ENCODE measurements at places on chromosomes 16 and 17. TPM values are rescaled to one million over a fixed set of nuclear protein-coding genes. Genes with fewer than 3 reads are reported as not detected.

The PRCD gene
- 11.6 TPM for total RNA-seq

DNA sequence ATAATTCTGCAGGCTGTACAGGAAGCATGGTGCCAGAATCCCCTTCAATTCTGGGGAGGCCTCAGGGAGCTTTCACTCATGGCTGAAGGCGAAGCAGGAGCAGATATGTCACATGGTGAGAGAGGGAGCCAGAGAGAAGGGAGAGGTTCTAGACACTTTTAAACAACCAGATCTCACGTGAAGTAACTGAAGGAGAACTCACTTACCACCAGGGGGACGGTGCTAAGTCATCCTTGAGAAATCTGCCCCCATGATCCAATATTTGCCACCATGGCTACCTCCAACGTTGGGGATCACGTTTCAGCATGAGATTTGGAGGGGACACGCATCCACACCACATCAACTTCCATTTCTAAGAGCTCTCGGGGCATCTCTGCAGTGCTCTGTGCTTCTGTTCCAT lies 37.4 kb upstream of the GNA13 start:
- no peak for DNase-seq

The SNAI3 gene
- 1.1 TPM for total RNA-seq

- no peak for DNase-seq
These were observed 22.8 kb downstream of the NLRC3 start for GRCh38 chr16:3554351-3554928.

DNA sequence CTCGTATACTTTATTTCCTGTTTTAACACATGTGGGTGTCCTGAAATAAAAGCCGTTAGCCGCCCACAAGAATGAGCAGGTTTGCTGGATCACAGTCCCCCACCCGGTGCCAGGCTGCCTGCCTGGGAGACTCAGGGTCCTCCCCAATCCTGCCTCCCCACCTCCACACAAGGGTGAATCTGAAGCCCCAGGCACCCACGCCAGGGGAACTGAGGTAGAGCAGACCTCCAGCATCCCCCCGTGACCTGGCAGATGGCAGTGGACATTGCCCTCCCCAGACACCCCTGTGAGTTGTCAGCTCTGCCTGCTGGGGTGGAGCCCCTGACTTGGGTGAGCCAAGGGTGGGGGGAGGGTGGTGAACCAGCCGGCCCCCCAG lies 114.8 kb downstream of the METRNL start:
- no peak for DNase-seq

DNA sequence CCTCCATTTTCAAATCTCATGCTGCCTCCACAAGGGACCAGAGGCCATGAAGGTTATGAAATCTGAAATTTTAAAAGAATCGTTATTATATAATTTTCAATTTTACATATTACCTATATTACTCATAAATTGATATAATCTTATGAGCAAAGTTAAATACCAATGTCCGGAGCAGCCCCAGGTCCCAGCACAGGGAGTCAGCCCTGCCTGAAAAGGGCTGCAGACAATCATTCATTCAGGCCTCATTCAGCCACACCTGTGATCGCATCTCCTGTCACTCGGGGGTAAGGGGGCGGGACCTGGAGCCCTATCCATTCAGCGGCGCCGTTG lies 172.5 kb downstream of the AHSP start:
- DNase-seq: no peak

The ASIC2 gene
- not detected for total RNA-seq

- peak; percentile 68 for DNase-seq
These were observed 22.7 kb upstream of the PPM1D start for GRCh38 chr17:60577147-60577915.

The ACOX1 gene
- total RNA-seq: 56.9 TPM

DNA sequence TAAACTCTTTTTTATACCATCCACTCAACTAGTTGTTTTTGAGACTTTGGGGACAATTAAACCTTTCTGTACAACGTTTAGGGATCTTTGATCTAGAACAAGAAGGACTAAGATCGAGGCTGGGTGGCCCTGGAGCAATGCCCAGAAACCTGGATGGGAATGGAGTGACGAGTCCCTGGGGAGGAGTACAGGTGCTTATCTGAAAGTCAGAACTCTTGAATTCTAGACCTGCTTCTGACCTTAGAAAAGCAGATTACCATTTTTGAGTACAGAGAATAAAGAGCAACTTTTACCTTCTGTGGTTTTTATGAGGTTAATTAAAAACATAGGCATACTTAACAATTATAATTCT lies 17.8 kb downstream of the UBE2Z start:
- DNase-seq: no peak

GRCh38 chr16:66926961-66927436 lies 1.7 kb upstream of the RRAD start:
- peak; percentile 74 for DNase-seq

The TERB1 gene
- not detected for total RNA-seq

GRCh38 chr16:86968866-86969265 lies 348.3 kb downstream of the C16orf95 start:
- no peak for DNase-seq

The HOXB13 gene
- total RNA-seq: not detected

GRCh38 chr17:11241611-11242226 lies 706 bp downstream of the SHISA6 start:
- DNase-seq: peak; percentile 47

The KRT33A gene
- total RNA-seq: not detected

DNA sequence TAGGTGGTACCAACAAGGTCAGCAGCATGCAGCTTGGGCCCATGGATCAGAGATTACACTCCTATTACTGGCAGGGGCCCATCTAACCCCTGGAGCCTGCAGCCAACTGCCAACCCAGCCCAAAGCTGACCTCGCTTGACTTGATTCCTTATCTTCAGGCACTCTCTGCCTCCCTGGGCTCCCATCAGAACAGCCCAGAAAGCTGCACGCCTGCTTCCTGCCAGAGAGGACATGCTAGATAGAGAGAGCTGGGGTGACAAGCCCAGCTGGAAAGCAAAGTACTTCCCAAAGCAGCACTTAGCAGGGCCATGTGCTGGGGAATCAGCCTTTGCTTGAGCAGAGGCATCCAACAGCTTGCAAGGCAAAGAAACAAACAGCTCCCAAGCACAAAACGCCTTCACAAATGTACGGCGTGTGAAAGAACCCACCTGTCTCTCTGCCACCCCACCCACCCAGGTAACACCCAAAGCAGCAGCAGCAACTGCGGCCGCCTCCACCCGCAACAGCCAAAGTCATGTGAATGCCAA lies 74.2 kb upstream of the NLK start:
- DNase-seq: peak; percentile 70

The RPL26 gene
- 1,038 TPM for total RNA-seq

GRCh38 chr17:76270127-76270592 lies 5.0 kb downstream of the UBALD2 start:
- DNase-seq: peak; percentile 47

DNA sequence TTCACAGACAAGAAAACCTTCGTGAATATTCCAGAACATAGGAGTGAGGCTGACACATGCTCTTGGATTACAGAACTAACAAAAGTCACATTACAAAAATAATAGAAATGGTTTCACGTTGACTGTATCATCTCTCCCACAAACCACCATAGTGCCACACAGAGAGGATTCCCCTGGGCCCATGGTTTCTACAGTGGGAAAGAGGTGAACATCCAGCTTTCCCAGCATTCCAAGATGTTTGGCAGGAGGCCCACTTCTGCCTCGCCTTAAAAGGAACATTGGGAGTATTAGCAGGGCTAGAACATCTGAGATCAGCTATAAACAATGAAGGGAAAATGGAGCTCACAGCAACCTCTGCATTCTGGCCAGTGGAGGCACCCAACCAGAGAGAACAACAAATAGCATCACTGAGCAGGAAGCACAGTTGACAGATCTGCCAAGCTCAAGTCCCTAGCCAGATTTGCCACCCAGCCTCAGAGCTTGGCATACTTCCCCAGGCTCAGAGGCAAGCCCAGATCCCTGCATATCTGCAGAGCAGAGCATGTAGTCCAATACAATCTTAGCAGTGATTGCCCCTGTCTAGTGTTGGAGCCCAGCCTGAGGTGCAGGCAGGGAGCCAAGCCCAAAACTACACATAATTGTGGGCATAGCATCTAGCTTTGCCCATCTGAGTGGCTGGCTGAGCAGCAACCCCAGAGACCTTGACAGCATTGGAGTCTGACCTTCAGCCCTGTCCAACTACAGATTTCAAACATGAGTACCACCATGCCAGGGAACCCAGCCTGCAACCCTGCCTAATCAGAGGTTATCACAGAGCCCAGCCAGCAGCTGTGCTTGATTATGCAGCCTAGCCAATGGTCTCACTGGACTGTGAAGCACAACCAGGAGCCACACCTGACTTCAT lies 260.4 kb downstream of the CEP112 start:
- DNase-seq: no peak

DNA sequence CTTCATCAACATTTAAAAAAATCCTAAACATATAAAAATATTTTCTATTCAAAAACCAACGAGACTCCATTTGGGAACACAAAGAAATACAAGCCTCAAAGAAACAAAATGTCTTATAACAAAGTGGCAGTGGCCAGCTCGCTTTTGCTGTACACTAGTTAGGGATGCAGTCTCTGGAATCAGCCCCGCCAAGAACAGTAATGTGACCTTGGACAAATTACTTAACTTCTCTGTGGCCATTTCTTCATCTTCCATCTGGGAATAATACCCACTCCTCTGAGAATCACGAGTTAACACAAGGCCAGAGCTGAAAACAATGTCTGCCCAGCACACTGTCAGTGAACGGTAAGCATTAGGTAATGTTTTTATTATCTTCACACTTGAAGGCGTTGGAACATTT lies 5.6 kb downstream of the STAT5B start:
- no peak for DNase-seq

The LRRC75A gene
- total RNA-seq: 1.2 TPM

DNA sequence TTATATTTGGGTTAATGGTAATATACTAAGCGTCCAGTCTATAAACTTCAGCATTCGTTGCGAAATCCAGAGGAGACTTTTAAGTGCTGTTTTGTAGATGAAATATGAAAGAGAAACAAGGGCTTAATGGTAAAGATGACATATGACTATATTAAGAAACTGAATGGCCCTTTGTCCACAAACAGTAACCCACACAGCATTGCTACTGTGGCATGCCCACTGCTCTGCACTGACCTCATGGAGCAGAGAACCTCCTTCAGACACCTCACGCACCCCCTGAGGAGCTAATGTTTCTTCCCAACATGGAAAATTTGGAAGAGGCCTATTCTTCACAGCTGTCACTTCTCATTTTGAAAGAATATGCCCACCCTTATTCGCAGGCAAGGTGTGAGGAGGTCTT lies 26.7 kb downstream of the ASPA start:
- DNase-seq: no peak

GRCh38 chr16:65314627-65315008 lies 192.8 kb upstream of the CDH11 start:
- DNase-seq: no peak

GRCh38 chr17:42405963-42406495 lies 17.0 kb downstream of the CAVIN1 start:
- peak; percentile 85 for DNase-seq

The CACNG5 gene
- not detected for total RNA-seq

The USP43 gene
- 0.11 TPM for total RNA-seq
